ENCODE measurements at places on chromosomes 11 and 22. TPM values are rescaled to one million over a fixed set of nuclear protein-coding genes. Genes with fewer than 3 reads are reported as not detected.

OR8D4 gene
- total RNA-seq = not detected

ALX4 gene
- total RNA-seq = not detected

IFITM10 gene
- total RNA-seq = 1.1 TPM

PRR14L gene
- 17.8 TPM for total RNA-seq

SLC22A12 gene
- total RNA-seq = not detected

LPXN gene
- 31.3 TPM for total RNA-seq

SCGB1D2 gene
- not detected for total RNA-seq

MMP8 gene
- not detected for total RNA-seq

DNA sequence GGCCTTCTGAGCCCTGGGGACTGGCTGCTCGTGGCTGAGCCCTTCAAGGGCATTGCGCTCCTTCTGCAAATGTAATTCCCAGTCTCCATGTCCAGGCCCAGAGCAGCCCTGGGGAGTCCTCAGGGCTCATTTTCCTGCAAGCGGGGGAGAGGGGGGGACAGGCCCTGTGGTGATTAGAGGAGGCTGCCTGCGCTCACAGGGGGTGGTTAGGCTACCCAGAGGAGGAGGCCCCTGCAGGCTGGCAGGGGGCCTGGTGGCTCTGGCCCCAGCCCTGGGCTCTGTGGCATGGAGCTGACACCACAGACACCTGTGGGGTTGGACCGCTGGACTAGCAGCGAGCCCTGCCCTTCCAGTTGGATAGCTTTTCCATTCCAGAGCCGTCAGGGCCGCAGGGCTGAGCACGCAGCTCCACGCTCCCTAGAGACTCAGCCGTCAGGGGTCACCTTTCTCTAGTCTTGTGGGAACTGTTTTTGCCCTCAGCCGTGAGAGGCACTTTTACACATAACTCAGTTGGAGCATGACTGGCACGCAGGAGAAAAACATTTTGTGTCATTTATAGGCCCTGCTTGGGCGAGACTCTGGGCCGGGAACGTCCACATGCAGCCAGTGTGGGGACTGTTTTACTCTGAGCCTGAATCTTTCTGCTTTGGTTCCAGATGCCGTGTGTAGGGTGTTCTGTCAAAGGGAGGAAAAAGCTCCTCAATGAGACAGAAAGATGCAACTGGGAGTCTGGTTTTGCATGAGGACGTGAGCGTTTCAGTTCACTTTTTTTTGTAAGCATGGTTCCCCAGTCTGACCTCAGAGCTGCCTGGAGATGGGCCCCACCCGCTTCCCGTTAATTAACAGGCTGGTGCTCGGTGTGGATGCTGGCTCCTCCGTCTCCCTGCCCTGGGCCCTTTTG lies 58.1 kb downstream of the LRP5 start:
- DNase-seq = no peak

DNA sequence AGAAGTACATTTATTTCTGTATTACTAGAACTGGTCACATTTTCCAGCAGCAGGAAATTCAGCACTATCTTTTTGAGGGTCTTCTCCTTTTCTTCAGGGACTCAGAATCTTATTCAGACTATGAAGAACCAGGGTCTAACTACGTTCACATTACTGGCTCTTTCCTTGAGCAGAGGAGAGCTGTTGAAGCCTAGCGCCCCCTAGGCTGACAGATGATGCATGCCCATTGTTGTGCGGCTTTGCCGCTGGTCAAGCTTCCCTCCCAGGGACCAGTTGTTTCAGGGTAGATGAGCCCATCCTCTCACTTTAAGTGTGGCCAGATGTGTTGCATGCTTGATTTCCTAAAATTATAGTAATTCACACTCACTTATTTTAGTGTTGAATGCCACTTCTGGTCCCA lies 168.2 kb upstream of the PDGFD start:
- no peak for DNase-seq

DNA sequence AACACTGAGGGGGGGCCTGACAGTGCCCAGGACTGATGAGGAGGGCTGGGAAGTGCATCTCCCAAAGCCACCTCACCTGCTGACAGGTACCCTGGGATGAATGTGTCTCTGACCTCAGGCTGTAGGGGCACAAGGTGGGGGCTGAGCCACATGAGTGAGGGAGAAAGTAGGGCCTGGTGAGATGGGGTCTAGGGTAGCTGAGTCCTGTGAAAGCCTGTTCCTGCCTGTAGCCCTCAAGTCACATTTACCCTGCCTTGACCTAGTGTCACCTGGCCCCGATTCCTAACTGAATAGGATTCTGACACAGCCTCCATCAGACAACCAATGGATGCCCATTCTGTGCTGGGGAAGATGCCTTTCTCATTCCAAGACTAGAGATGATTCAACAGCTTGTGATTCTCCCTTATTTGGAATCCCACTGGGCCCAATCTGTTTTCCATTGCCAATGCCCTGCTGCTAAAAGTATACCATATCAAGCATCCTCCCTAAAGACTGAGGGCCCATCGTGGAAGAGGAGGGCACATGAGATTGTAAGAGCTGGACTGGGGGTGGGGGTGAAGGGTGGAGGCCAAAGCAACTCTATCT lies 11.1 kb upstream of the RFPL1 start:
- DNase-seq = no peak

DNA sequence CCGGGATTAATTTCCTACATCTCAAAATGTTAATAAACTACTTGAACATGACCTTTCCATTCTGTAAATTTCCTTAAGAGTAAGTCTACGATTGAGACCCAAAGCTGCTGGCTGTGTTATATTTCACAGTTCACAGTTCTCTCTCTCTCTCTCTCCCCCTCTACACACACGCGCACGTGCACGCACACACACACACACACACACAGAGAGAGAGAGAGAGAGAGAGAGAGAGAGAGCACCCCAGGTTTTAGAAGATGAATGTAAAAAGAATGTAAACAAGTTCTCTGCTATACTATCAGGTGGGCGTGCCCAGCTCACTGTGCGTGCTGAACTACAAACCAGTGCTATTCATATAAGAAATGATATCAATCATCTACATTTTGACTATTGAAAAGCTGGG lies 3.3 kb downstream of the BDNF start:
- no peak for DNase-seq

DNA sequence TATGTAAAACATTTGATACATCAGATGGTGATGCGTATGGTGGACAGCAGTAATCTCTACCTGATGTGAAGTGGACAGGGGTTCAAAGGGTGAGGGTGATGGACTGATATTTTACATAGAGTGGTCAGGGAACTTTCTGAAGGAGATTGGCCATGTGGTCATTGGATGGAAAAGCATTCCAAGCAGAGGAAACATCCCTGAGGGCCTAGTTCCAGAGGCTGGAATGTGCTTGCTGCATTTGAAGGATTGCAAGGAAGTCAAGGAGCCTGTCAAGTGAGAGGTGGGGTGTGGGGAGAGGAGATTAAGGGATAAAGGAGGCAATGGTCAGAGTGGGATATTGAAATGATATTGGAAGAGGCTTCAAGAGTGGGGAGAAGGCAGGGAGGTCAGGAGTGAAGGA lies 151.9 kb upstream of the NTM start:
- DNase-seq = no peak

GRCh38 chr11:83033972-83034672 lies 37.6 kb downstream of the RAB30 start:
- no peak for DNase-seq

- DNase-seq = no peak
These were observed 32.7 kb downstream of the DAGLA start for GRCh38 chr11:61712846-61713245.

- DNase-seq = no peak
These were observed 940 bp downstream of the IL18 start for GRCh38 chr11:112162761-112163546.

- no peak for DNase-seq
These were observed 51.0 kb downstream of the CD6 start for GRCh38 chr11:61022311-61023085.

DNA sequence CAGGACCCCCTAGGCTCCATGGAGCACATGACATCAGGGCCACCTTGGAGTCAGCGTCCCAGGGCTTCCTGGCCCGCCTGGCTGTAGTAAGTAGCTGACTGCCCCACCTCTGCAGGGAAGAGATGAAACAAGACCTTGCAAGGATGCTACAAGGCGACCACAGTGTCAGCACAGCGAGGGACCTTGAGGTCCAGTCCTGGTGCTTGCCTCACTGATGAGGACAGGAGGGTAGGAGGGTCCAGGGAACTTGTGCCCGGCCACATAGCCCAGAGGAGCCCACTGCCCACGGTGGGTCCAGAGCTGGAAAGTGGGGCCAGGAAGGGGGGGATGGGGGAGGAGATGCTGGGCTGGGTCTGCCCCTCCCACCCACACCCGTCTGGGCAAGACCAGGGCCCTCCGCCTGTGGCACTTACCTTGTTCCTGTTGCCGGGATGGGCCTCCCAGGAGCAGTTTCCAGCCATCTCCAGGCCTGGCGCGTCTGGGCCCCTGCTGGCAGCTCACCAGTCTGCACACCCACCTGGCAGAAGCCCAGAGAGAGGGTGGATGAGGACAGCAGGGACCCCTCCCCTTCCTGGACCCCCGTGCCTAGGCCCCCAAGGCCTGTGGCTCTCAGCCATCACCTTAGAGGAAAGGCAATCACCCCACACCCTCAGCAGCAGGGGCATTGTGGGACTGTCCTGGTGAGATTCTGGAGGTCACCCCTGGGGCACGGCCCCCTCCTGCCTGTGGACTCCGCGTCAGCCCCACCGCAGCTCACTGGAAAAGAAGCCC lies 3.4 kb downstream of the MRGPRF start:
- DNase-seq = no peak

- DNase-seq = no peak
These were observed 172.8 kb downstream of the FAM181B start for GRCh38 chr11:82560836-82561235.

DNA sequence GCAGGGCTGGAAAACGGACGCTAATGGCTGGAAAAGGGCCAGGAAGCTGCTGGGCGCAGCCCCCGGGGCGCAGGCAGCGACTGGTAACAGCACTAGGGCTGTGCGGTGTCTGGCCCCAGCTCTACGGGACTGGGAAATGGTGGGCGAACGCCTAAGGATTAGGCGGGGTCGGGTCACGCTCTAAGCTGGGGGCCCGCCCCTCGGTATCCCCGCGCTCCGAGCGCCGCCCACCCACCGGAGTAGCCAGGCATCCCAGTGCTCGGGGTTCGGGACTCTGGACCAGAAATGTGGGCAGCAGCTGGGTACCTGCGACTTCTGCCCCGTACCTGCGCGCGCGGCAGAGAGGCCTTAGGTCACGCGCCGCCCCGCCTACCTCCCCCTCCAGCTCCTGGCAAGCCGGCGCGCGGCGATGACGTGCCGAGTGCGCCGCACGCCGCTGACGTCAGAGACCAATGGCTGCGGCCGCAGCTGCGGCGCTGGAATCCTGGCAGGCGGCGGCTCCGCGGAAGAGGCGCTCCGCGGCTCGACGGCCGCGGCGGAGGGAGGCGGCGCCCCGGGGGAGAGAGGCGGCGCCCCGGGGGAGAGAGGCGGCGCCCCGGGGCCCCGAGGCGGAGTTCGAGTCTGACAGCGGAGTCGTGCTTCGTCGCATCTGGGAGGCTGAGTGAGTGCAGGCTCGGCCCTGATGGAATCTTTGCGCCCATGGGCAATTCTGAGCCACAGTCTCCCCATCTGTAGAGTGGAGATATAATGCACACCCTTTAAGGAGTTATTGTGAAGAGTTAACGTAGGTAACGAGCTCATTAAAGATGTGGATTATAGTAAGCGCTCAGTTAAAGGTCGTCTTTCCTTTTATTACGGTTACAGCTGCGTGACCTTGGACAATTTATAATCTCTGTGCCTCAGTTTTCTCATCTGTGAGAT lies at the start of the genes HPS4 and SRRD:
Gene HPS4, minus strand, starts transcription at position 345 of the 921 bp plus-strand sequence. CDS start 2,021 bp downstream, outside the sequence.
Gene SRRD, plus strand, starts transcription at position 439 of the 921 bp plus-strand sequence. Its CDS starts 14 bp downstream, at position 453.
- DNase-seq = peak; percentile 96

DNA sequence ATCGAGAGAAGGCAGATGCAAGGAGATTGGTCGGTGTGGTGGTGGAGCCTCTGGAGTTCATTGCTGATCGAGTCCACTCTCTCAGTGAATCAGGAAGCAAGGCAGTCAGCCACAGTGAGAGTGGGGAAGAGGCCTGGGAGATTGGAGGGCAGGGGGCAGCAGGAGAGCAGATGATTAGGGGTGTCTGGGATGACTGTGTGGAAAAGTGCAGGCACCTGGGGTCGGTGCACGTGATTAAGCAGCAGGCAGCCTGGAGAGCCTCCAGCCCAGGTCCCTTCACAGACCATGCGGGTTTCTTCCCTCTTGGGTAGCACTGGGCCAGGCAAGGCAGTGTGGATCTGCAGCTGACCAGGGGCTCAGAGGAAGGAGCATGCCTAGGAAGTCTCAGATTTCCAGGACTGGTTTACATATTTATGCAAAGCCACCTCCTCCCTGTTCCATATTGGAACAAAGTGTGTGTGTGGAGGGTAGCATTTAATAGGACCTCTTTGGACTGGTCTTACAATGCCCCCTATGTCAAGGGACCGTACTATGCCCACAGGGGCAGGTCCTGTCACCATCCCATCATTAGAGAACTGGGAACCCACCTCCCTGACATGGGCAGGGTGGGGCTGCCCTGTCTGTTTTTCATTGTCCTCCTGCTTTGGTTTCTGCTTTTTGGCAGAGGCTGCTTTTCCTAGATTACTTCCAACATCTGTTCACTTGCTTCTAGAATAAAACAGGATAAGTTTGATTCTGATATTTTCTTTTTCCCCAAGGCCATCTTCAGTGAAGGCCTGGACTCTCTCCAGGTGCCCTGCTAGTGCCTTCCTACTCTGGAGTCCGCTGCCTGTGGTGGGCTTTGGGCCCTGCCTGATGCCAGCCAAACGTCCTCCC lies 14.0 kb upstream of the GDPD5 start:
- no peak for DNase-seq

GRCh38 chr11:111428113-111428876 lies 49.2 kb upstream of the POU2AF1 start:
- DNase-seq = no peak

DNA sequence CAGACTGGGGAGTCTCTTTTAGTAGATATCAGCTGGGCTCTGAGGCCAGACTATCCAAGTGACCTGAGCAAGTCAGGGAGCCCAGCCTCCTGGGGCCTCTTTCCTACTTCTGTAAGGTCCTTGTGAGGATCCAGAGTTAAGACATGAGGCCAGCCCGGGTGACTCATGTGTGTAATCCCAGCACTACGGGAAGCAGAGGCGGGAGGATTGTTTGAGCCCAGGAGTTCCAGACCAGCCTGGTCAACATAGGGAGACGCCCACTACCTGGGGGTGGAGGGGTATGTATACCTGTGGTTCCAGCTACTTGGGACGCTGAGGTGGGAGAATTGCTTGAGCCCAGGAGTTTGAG lies 36.9 kb upstream of the POLA2 start:
- DNase-seq = no peak

DNA sequence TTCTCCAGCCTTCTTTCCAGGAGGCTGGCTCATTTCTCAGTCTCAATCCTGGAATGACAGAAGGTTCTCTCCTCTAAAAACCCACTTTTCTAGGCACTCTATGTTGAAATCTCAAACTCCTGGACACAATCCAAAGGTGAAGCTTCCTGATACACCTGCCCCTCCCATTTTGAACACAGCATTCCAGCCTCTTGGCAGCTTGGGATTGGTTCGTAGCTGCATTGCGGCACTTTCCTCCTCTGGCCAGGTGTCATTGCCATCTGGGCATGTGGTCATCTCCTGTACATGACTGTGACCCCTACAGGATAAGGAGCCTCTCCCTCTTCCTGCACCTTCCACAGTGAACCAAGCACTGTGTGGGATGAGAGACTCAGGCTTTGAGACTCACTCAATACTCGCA lies 230.2 kb upstream of the B3GAT1 start:
- DNase-seq = no peak

Measured in CD8-positive, alpha-beta T cell (primary cell).